ENCODE measurements at places on chromosomes 16 and 17.

GRCh38 chr16:14495213-14496046, 134.6 kb downstream of the PARN start:
- no peak for DNase-seq

DNA sequence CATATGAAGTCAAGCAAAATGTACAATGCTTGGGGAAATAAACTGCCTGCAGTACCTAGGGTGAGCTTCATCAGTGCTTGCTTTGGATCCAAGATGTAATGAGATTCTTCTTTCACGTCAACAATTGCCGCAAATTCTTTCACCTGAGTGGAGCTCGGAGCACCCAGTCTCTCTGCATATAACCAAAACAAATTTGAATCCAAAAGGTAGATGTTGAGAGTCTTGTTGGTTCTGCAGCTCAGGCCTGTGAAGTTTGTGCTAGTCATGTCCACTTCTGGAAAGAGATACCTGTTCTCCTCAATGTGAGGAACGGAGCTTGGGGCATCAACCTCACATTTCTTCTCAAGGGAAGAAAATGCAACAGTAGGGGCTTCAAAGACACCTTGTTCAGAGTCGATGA, 23.0 kb downstream of the SNN start:
- no peak for DNase-seq

DNA sequence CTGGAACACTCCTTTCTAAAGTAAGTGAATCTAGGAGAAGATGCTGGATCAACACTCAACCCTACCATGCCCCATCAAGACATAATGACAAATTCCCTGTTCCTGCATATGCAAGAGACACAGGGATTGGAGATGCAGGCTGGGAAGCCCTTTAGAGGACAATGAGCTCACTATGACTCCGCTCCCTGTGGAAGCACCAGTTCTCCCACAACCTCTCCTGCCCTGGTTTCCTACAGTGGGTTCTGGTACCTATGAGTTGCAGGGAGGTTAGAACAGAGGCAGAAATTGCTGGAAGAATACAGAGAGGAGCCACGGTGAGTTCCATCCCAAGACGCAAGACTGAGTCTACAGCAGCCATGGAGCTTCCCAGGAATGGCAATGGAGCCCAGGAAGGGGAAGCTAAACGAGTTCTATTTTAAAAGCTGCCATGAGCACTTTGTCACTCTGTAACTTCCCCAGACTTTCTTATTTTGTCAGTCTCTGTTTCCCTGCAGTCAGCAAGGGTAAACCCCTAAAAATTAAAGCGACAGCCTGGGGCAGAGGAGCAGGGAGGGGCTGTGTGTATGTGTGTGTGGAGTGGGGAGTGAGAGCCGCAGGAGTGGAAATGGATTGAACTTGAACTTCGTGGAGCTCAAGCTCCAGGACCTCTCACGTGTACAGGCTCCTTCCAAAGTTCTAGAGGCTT, 42.3 kb upstream of the PIK3R6 start:
- DNase-seq: no peak

GRCh38 chr17:7745748-7746470, 28.4 kb downstream of the DNAH2 start:
- no peak for DNase-seq

- no peak for DNase-seq
Measured at GRCh38 chr17:77002103-77003045, 134.2 kb downstream of the MGAT5B start.

DNA sequence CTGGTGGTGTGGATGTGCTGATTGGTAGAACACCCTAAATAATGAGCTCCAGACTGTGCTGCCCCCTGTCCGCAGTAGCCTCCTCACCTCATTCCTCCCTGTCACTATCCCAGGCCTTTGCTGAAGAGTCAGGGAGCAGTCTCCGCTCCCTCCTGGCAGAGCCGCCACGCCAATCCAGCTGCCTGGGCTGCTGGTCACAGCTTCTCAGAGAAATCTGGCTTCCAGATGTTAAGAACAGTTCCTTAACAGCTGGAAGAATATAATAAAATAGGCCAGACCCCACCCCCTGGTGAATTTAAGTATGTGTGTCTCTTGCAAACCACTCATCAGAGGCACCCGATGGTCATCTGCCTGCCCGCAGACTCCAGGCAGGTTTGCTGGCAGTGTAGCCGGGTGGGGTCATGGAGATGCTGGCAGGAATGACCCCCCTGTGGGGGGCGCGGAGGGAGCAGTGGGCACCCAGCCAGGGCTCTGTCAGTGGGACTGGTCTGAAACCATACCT, 161.0 kb downstream of the CCDC182 start:
- DNase-seq: no peak

GRCh38 chr17:47686664-47687327, 7.2 kb upstream of the TBKBP1 start:
- DNase-seq: no peak

GRCh38 chr17:19361944-19362276, 613 bp downstream of the B9D1 start:
- no peak for DNase-seq

DNA sequence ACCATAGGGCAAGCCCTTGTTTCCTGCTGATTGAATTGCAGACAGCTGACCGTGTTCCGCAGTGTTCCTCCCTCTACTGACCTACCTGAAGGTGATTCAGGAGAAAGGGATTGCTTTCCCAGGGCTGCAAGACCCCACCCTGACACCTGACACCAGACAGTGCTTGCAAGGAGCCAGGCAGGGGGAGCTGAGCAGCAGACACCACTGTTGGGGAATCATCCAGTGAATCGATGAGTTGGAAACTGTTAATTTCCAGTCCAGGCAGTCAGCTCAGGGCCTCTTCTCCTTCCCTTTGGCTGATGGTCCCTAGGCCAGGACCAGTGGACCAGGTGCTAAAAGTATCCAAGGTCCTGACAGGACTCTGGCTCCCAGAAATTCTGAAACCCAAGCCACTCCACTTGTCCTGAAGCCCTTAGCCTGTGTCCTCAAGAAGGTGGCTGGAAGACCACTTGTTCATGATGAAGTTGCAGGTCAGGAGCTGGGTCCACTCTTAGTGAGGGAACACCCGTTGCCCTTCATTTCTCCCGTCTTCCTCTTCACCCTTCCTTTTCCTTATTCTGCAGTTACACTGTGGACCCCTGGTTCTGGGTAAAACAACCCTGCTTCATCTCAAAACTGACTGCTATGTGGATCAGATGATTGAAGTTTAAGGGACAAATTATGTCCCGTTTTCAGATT, 9.5 kb upstream of the UNK start:
- DNase-seq: no peak

DNA sequence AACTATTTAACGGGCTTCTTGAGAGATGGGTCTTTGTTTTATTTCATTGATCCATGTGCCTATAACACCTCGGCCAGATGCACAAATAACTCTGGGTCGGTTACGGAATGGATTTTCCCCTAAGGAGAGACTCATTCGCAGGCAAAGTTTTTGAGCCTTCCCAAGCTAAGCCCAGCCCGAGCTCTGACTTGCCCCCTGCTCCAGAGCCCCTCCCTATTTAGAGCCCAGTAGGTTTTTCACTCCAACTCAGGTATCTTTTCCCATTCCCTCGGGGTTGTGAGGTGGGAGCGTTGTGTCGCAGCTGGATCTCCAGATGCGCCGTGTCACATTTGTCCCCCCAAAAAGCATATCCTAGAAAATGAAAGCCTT, 812 bp upstream of the MYOCD start:
- DNase-seq: no peak

GRCh38 chr17:27938864-27939263, 45.7 kb upstream of the LYRM9 start:
- DNase-seq: no peak

DNA sequence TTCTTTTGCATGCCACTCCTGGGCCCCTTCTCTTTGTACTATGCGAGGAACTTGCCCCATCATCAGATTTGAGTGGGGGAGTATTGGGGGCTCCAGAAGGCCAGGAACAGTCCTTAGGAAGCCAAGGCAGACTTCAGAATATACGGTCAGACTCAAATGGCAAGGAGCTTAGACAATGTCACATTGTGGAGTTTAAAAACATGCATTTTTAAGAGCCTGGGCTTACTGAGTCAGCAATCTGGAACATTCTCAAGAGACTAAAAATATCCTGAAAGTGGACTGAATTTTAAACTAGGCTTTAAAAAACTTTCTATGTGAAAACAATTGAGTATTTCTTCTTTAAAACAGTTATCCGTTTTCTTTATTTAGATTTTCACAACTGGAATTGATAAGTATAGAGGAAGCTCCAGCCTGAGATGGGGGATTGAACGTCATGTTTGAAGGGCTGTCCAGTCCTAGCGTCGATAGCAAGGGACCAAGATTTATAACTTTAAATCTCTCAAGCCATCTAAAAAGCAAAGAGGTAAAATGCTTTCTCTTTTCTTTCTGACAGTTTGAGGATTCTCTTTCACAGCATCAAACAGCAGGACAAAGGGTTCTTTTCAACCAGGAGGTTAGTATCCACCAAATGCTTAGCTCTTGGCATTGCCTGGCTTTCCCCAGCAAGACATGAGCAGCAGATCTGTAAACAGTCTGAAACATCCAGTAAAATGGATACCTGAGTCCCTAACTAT, 45.8 kb upstream of the CDRT4 start:
- DNase-seq: no peak

GRCh38 chr17:42188749-42189650, 3.7 kb upstream of the HCRT start:
- DNase-seq: no peak

- DNase-seq: no peak
Measured at GRCh38 chr16:81767987-81768592, 11.0 kb upstream of the PLCG2 start.

GRCh38 chr17:19250421-19251173, 13.4 kb downstream of the EPN2 start:
- no peak for DNase-seq

GRCh38 chr16:77721752-77722308, 484 bp upstream of the NUDT7 start:
- no peak for DNase-seq

GRCh38 chr17:57987581-57988300, at the start of gene VEZF1:
Gene VEZF1 (minus strand): TSS chr17:57988254. CDS start chr17:57988111, 143 bp downstream.
- DNase-seq: peak; percentile 68

- no peak for DNase-seq
Measured at GRCh38 chr17:77527836-77528505, 387.2 kb downstream of the SEC14L1 start.

DNA sequence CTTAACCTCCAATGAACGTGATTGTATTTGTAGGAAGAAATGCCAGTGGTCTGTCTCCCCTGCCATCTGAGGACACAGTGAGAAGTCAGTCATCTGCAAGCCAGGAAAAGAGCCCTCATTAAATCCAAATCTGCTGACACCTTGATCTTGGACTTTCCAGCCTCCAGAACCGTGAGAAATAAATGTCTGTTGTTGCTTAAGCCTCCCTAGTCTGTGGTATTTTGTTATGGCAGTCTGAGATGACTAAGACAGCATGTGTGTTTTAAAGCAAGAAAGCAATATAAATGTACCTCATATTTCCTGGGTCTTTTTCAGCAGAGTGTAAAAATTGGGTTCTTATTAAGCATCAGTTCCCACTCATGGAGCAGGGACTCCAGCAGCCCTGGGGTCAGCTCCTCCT, 177.9 kb upstream of the NLRP1 start:
- DNase-seq: no peak

DNA sequence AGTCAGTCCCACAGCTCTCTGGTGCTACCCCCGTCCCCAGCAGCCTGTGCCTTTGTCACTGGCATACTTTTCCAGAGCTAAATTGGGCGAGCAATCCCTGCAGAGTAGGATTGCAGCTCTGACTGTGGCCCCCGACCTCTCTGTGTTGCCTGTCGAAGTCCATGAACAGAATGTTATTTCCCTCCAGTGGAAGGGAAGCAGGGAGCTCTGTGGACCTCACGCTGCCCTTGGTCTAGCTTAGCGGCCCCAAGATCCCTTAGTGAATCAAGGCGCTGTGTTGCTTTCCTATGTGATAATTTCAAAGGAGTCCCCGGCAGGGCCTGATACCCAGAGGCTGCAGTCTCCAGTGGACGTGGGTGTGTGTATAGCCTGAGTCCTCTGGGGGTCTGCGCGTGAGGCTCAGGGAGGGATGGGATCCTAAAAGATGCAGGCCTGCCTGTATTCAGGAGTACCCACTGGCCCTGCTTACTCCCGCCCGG, 15.5 kb upstream of the CD300A start:
- no peak for DNase-seq

DNA sequence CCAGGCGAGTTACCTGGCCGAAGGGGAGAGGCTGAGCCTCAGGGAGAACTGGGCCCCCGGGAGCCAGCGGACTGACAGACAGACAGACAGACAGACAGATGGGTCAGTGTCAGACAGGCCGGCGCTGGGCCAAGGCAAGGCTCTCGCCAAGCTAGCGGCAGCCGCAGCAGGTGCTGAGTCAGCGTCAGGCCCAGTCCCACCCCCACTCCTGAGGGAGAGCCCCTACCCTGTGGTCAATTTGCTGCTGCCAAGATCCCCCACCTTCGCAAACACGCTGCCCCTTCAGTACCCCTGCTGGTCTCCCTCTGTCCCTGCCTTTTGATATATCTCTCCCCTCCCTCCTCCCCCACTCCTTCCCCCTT, 1.5 kb downstream of the FGF11 start:
- DNase-seq: no peak

GRCh38 chr16:5756969-5757368, 659.4 kb upstream of the EEF2KMT start:
- no peak for DNase-seq

GRCh38 chr17:40542558-40543411, 22.5 kb downstream of the CCR7 start:
- DNase-seq: no peak

GRCh38 chr16:12067714-12068401, 91.3 kb downstream of the SNX29 start:
- DNase-seq: peak; percentile 57

DNA sequence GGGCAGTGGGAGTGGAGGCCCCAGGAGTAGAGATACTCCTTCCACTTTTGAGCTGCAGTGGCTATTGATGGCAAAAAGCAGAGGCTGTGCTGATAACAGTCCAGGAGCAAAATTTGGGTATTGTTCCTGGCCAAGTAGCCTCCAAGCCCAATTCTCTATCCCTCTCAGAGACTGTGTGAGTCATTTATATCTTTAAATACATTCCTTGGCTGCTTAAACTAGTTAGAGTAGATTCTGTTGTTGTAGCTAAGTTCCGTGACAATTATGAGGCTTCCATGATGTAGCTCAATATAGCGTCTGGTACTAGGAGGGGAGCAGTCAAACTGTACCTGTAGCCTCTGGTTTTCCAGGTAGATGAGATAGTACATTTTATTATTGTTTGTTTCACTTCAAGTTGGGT, 19.9 kb upstream of the UBE2G1 start:
- DNase-seq: no peak

GRCh38 chr16:62225675-62226074, 189.4 kb upstream of the CDH8 start:
- DNase-seq: no peak

- DNase-seq: peak; percentile 68
Measured at GRCh38 chr16:10876799-10877341, at the start of gene CIITA. Gene CIITA (plus strand): TSS chr16:10877202. CDS start chr16:10877331, 129 bp downstream.

Measured in GM18507 (cell line).